ENCODE measurements at places on chromosomes 11 and 22.

DNA sequence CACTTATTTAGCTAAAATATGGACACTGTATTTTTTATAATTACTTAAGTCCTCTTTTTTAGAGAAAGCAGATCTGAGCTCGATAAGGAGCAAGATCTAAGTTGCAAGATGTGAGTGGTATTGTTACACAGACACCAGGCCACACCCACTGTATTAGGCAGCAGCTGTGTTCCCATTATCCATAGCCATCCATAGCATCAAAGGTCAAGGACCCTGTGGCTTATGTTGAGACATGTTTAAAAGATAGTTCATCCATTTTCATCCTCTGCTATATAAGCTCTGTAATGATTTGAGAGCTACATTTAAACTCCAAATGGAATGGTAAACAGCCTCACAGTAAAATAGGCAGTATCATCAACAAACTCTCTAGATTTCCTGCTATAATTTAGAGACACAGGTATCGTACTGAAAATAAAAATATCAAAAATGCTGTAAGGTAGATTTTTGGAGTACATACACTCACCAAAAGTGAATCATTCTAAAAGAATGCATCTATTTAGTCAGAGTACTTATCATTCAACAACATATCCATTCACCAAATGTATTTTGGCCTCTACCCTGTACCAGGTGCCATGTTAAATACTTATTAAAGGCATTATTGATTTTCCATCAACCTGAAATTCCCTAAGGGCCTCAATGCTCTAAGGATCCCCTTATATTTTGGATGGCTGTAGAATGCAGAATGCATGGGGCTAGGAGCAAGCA, 574.0 kb downstream of the LRRC4C start:
- peak; percentile 43 for DNase-seq

GRCh38 chr22:28279888-28280287, 360.8 kb upstream of the PITPNB start:
- no peak for DNase-seq

- DNase-seq, result no peak
Observed at GRCh38 chr11:83318931-83319330, 32.8 kb upstream of the CCDC90B start.

GRCh38 chr11:96481771-96482170, 92.0 kb downstream of the JRKL start:
- no peak for DNase-seq

DNA sequence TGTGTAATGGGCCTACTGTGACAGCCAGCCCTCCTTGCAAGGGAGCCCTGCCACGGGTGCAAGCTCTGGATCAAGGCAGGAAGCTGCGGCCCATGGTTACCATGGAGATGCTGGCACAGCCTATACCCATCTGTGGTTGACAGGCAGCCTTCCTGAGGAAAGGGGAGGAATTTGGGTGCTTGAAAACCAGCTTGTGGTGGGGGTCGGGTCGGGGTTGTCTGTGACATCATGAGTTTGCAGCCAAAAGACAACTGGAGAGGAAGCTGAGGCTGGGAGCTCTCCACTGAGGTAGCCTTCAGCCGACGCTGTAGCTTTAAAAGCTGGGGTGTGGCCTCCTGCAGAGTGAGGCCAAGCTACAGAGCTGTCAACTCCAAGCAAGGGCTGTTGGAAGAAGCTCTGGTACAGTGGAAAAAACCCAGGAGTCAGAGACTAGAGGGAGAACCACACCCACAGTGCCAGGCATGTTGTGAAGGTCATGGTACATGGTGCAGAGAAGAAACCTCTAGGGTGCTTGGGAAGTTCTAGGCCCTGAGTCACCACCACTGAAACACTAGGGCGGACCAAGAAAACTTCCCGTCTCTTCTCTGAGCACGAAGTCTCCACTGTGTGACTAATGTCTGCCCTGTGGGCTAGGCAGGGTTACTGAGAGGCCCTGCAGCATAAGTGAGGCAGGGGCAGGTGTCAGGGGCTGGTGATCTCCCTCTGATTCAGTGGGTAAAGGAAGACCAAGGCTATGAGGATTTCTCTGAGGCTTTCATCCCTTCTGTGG, 10.8 kb upstream of the LDHA start:
- no peak for DNase-seq

DNA sequence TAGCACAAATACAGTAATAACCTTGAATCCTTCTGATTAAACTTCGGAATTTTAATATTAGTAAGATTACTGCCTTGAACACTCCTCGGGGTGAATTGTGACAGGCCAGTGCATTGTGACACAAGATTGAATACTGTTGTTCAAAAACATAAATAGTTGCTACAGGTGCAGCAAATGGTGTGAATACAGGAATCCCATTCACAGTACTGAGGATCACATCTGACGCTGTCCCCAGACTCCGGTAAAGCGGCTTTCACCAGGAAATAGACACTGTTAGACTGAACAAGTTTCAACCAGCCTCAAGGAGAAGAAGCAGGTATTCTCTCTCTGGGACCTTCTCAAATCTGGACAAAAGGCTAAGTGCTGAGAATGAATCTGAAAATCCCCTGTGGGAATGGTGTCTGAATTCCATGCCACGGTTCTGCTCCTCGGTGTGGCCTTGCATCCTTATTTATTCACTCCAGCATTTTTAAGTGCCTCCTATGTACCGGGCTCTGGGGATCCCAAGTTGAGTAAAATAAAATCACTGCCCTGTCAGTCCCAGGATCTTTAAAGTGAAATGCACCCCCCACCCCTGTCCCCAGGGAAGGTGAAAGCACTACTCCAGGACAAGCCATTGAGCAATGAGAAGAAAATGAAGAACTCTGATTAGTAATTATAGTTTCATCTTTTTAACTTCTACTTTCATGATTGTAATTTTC, 3.4 kb downstream of the LGR4 start:
- no peak for DNase-seq

DNA sequence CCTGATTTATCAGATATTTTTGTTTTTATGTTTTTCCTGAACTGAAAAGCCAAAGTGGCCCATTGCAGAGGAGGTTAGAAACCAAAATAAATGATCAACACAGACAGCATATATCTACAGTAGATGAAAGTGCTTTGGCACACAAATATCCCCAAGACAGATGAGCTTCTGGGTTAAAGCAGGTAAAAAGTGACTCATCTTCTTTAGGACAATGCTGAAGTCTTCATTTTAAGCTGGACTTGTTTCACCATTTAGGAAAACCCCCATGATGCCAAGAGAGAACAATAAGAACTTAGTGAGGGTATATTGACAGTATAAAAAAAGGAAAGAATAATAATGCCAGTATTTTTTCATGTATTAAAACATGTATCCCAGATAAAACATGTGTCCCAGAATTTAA, 100.8 kb upstream of the OR9G4 start:
- no peak for DNase-seq

DNA sequence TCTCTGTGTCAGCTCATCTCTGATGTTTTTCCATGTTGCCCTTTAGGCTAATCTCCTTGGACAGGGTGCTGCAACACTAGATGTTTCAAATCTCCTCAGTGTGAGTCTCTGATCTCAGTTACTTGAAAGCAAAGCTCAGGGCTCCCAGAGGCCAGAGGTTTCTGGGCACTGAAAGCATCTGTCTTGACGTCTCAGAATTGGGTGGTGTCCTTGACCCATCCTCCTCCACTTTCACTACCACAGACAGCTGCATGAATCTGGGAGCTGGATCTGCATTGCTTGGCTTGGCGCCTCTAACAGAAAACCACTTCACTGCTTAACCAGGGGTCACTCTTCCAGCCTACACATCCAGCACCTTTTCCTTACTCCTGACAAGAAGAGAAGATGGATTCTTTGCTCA, 399.4 kb downstream of the NXPE2 start:
- no peak for DNase-seq

GRCh38 chr11:60951904-60952741, at the start of gene SLC15A3:
Gene SLC15A3, minus strand, starts transcription at chr11:60952176. Its CDS starts 625 bp downstream, at chr11:60951551.
- no peak for DNase-seq

DNA sequence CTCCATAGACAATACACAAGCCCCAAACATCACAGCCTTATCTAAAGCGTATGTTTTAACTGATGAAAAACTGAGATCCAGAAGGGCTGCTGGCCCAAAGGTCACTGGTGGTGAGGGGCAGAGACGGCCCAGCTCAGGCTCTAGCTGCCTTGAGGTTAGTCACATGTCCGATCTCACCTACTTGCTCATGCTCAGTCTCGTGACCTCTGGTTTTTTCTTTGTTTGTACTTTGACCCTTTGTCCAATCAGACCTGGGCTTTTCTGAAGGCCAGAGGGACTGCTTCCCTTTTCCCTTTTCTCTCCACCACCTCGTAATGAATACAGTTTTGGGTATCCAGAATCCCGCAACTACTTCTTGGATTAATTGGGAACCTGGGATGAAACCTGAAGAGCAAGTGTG, 28.6 kb downstream of the MMP20 start:
- no peak for DNase-seq

DNA sequence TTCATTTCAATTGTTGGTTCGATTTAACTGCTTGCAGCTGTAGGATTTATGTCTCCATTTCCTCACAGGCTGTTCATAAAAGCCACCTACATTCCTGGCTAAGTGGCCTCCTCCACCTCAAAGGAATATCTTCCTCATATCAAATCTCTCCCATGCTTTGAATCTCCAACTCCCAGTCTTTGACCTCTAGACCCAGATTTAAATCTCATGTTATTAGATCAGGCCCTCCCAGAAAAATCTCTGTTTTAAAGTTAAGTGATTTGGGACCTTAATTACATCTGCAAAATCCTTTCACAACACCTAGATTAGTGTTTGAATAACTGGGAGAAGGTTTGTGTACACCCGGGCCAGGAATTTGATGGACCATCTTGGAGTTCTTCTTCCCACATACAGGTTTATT, 33.9 kb upstream of the POLA2 start:
- no peak for DNase-seq

GRCh38 chr22:32421484-32421883, 9.4 kb upstream of the RTCB start:
- peak; percentile 41 for DNase-seq

DNA sequence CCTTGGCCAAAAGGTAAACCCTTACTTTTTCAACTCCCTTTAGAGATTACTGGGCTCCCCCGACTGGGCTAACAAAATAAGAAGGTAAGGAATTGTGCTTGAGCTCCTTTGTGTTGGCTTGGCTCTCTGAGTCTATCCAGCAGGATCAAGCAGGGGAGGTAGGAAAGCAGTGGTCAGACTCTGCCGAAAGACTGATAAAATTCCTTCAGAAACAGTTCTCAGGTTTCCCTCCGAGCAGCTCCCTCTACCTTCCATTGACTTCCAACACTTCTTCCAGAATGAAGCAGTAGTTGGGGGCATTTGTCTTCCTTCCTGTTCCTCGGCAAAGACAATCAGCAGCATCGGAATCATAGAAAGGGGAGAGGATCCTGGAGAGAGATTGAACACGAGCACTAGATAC, 16.1 kb upstream of the CARD18 start:
- DNase-seq, result no peak

GRCh38 chr11:128232588-128232987, 354.8 kb downstream of the ETS1 start:
- no peak for DNase-seq

DNA sequence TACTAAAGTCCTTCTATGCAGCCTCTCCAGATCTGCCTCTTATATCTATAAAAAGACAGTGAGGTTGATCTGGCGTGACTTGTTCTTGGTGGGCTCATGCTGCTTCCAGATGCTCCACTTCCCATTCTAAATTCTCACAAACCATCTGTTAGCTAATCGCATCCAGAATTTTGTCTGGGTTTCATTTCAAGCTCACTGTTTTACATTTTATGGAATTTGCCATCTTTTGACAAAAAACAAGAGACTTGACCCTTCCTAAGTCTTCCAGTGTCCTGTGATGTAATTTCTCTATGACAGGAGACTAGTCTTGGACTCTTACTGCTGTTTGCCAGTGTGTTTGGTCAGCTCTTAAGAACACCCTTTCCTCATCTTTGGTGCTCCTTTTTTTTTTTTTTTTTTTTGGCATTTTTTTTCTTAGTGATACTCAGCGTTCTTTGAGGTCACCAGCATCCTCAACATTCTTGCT, 23.0 kb downstream of the CRKL start:
- no peak for DNase-seq

- DNase-seq, result no peak
Observed at GRCh38 chr11:2208691-2209369, 37.2 kb upstream of the TH start.

DNA sequence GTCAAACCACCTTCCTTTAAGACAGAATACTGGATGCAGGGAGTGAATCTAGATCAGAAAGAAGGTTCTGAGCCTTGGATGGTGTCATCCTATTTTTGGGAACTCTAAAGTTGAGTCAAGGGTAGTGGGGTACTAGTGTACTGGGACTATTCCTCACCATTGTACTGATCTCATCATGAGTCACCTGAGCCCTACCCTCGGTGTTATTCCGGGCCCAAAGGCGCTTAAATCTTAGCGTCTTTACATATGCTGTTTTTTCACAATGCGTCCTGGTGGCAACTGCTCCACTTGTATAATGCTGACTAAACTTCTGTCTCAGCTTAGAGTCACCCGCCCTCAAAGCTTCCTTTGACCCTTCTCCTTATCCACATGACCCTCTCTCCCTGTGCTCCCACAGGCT, 25.3 kb upstream of the PATE1 start:
- DNase-seq, result no peak

DNA sequence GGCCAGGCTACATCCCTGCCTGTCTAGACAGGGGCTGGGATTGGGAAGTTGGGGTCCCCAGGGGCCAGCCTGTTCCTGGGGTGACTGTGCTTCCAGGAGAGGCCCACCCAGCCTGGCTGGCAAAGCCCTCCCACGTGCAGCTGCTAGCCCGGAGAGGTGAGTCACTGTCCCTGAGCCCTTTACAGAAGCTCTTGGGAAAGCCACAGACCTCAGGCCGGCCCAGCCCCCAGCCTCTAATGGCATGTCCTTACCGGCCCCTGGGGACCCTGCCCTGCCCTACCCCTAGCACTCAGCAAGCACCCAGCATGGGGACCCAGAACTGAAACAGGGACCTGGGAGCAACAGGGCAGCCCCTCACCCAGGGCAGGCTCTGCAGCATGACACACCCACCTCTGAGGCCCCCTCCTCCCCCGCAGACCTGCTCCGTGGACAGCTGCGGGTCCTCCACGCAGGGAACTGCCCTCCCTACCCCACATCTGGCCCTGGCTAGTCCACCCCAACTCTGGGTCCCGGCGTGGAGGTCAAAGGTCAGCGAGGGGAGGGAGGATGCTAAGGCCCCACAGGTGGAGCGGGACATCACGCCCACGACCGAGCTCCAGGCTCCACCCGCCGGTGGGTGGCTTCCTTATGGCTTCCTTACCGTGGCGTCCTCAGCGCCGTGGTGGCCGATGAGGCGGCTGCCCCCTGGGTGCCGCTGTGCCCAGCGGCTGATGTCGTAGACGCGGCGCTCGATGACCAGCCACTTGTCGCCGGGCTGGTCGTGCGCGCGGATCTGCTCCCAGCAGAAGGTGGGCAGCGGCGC, 615 bp downstream of the FADS3 start:
- DNase-seq, result peak; percentile 64

- no peak for DNase-seq
Observed at GRCh38 chr11:106471276-106471675, 393.8 kb downstream of the AASDHPPT start.

DNA sequence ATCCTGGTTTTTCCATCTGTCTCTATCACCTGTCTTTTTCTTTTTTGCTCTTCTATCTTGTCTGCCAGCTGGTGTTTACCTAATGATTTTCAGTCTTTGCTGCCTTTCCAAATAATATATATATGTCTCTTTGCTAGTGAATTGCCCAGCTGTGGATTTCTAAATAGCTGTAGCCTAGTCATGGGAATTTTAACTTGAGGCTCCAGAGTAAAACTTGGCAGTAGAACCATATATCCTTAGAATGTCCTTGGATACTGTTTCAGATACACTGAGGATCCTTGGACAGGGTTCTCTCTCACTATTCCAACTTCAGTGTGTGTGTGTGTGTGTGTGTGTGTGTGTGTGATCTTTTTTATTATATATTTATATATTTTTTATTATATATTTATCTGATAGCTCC, 2285.3 kb downstream of the LRRC4C start:
- DNase-seq, result no peak
